ENCODE measurements at places on chromosomes 1 and 21. TPM values are rescaled to one million over a fixed set of nuclear protein-coding genes. Genes with fewer than 3 reads are reported as not detected.

DNA sequence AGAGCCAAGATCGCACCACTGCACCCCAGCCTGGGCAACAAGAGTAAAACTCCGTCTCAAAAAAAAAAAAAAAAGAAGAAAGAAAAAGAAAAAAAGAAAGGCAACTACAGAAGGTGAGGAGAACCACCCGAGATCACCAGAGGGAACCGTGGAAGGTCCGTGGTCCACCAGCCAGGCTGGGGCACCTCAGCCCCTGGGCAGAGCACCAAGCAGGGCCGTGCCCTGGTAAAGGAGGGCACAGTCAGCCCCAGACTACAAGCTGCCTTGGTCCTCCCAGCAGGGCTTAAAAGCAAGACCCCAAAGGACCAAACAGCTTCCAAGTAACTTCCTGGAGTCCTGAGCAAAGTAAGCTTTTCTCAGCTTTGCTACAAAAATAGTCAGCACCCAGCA is 8.8 kb upstream of the SAMD11 start:
- H3K27me3 ChIP-seq, result peaks cover 19% of the 10 kb centered on the region
- no peak overlapping the region for H3K27ac ChIP-seq
- no peak for DNase-seq
- peak overlapping the region; percentile 38 for H3K4me3 ChIP-seq
- H3K36me3 ChIP-seq, result peaks cover 4% of the 10 kb centered on the region

DNA sequence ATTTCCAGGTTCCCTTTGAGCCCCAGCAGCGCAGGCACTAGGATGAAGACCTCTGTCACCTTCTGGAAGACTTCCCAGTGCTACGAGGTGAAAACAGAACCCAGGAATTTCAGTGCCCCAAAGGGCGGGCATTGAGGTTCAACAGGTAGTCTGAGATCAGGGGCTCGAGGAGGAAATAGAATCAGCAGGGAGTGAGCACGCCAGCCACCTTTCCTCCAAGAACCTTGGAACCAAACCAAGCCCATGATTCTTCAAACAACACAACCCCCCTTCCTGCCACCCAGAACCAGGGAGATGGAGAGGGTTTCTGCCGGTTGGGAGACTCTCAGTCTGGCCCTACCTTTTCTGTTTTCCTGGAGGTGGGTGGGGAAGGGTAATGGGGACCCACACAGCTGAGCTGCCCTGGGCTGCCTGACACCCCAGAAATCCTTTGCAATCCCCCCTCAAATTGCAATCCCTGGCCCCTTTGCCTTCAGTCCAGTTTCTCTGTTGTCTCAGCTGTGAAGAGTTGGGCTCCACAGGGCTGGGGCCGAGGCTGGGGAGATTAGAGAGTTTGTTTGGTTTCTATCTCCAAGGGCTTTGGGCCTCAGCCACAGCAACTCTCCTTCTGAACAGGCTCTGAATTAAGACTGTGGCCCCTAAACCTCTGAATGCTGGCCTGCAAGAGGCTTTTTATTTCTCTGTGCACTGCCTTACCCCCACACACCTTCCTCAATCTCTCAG is 11.9 kb downstream of the SLC41A1 start:
- H3K4me3 ChIP-seq, result no peak overlapping the region
- no peaks in the 10 kb centered on the region for H3K36me3 ChIP-seq
- peaks cover 3% of the 10 kb centered on the region for H3K27me3 ChIP-seq
- H3K27ac ChIP-seq, result no peak overlapping the region

DNA sequence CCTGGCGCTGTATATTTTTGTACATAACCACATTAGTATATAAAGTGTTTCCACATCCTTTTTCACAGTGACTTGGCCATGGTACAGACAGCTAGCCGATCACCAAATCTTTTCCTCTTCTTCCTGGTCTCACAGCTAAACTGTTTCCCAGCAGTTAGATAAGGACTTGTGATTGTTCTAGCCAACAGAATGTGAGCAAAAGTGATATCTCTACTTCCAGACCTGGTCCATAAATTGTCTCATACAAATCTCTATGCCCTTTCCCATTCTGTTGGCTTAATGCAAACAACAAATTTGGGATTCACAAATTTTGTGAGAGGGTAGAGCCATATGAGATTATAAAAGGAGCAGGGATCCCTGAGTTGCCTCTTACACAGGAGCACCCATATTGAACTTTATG is 19.5 kb downstream of the PAFAH2 start:
- H3K27me3 ChIP-seq, result no peaks in the 10 kb centered on the region
- no peak for DNase-seq
- no peaks in the 10 kb centered on the region for H3K36me3 ChIP-seq
- H3K4me1 ChIP-seq, result no peaks in the 10 kb centered on the region

DNA sequence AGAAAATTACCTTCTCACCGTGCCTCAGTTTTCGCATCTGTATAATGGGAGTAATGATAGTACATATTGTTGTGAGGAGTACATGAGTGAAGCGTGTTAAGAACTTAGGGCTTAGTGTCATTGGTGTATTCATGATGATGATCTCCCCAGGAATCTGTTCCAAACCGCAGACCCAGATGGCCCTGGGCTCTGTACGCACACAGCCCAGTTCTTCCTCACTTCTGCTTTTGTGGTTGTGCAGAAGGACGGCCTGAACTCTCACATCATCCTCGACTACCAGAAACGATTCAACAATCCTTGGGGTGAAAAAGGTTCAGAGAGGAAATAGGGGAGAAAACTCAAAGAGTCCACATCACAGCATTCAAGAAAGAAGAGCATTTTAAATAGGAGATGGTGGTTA is 323.0 kb downstream of the CAMTA1 start:
- H3K4me1 ChIP-seq, result peaks cover 29% of the 10 kb centered on the region
- H3K27me3 ChIP-seq, result peaks cover 15% of the 10 kb centered on the region
- no peak for DNase-seq
- H3K4me3 ChIP-seq, result no peak overlapping the region
- no peaks in the 10 kb centered on the region for H3K36me3 ChIP-seq

Gene PSRC1
- total RNA-seq, result 13.9 TPM

DNA sequence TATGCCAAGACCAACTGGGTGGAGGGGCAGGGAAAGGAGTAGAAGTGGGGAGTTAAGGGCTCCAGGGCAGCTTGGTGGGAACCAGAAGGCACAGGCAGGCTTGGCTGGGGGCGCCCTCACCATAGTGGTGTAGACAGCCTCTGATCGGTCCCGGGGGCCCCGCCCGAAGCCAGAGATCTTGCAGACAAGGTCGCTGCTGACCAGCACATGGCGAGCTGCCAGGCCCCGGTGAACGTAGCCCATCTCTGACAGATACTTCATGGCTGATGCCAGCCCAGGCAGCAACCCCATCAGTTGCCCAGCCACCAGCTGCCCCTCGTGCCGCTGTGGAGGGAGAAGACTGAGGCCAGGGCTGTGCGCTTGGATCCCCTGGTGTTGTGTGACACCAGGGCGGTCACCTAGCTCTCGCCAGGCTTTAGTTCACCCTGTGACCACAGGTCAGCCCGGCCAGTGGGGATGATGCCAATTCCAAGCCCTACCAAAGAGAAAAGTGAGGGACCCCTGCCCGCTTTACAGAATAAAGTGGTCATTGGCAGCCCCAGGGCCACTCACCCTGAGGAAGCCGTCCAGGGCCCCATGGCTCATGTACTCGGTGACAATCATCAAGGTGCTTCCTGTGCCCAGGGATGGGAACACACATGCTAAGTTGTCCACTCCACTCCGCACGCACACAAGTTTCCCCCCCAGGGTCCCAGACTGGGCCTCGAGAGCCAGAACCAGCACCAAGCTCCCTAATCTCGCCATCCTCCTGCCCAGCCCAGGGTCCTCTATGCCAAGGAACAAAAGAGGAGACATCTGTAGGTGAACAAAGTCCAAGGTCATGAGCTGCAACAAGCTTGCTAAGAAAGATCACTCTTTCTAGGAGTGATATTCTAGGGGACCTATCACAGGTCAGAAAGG is 28.2 kb downstream of the CDCA8 start:
- H3K27me3 ChIP-seq, result peaks cover 10% of the 10 kb centered on the region
- H3K4me1 ChIP-seq, result peaks cover 8% of the 10 kb centered on the region
- no peaks in the 10 kb centered on the region for H3K36me3 ChIP-seq
- DNase-seq, result no peak
- H3K4me3 ChIP-seq, result no peak overlapping the region

Gene GPR89B
- 26.0 TPM for total RNA-seq

Gene DMRTA2
- total RNA-seq, result 0.42 TPM

DNA sequence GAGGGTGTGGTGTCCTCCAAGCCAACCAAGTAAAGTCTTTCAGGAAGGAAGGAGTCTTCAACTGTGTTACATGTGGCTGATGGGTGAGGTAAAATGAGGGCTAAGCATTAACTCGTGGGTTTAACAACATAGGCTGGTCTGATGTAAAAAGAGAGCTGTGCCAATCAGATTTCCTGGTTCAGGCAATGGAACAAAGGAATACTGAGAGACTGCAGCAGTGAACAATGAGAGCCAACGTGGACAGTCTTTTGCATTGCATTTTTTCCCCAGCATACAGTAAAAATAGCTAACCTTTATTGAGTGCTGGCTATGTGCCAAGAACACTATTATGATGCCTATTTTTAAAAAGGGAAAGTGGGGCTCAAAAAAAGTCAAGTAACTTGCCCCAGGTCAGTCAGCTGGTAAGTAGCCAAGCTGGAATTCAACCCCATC is 31.1 kb downstream of the DLGAP3 start:
- H3K4me3 ChIP-seq, result no peak overlapping the region
- H3K27ac ChIP-seq, result no peak overlapping the region
- no peaks in the 10 kb centered on the region for H3K27me3 ChIP-seq
- DNase-seq, result no peak
- H3K4me1 ChIP-seq, result peaks cover 24% of the 10 kb centered on the region
- peaks cover 9% of the 10 kb centered on the region for H3K36me3 ChIP-seq

Gene TMEM81
- 9.3 TPM for total RNA-seq

Gene PRAMEF11
- total RNA-seq, result not detected

GRCh38 chr1:31111290-31111951 is 45.9 kb upstream of the PUM1 start:
- H3K4me1 ChIP-seq, result peaks cover 1% of the 10 kb centered on the region
- no peaks in the 10 kb centered on the region for H3K36me3 ChIP-seq
- H3K27ac ChIP-seq, result no peak overlapping the region
- no peaks in the 10 kb centered on the region for H3K27me3 ChIP-seq
- H3K4me3 ChIP-seq, result no peak overlapping the region

Gene NBPF11
- total RNA-seq, result 8.9 TPM

Gene IFI44L
- total RNA-seq, result not detected

DNA sequence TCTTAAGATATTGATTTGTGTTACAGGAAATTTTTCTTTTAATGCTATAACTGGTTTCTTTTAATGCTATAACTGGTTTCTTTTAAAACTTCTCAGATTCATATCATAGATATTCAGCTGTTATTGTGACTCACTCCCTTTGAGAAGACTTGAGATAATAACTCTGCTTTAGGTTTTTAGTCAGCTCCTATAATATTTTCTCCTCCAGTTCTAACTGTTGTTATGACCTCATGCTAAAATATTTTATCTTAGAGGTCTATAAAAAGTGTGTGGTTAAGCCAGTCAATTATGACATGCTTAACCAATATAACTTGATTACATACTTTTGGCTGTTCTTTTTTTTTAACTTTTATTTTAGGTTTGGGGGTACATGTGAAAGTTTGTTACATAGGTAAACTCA is 280.2 kb downstream of the PTGER3 start:
- H3K27me3 ChIP-seq, result no peaks in the 10 kb centered on the region
- no peak overlapping the region for H3K27ac ChIP-seq
- no peak overlapping the region for H3K4me3 ChIP-seq
- no peaks in the 10 kb centered on the region for H3K36me3 ChIP-seq
- H3K4me1 ChIP-seq, result no peaks in the 10 kb centered on the region

DNA sequence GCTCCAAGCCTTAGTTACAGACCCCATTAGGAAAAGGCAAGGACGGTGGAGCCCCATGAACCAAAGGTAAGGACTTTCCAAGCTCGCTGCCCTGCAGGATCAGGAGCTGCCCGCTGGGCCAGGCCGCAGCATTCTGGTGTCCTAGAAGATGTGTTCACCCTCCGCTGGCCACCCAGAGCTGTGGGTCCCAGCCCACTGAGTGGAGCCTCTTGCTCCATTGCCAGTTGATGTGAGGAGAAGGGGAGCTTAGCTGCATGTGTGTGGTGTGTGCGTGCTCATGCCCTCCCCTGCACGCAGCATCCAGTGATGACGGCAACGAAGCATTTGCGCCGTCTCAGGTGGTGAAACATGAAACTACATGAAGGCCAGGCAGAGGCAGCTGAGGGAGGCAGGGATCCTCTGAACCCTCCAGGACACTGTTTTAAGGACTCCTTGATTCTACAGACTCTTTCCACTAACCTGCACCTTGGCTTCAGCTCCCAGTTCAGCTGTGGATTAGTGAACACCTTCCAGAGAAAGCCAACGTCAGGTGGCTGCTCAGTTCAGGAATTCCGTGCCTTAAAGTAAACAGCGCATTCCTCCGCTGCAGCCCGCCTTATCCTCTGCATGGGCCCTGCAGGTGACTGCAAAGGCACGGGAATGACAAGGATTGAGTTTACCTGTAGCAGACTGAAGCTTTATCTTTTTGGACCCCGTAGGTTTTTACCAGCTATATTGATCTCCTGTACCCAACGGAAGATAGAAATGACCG is 48.7 kb downstream of the SMYD2 start:
- H3K27me3 ChIP-seq, result no peaks in the 10 kb centered on the region
- no peak for DNase-seq
- no peaks in the 10 kb centered on the region for H3K36me3 ChIP-seq
- no peak overlapping the region for H3K27ac ChIP-seq
- H3K4me1 ChIP-seq, result peaks cover 4% of the 10 kb centered on the region

Gene ADGRL4
- not detected for total RNA-seq
